Activated naive CD8-positive, alpha-beta T cell treated with anti-CD3 and anti-CD28 coated beads for 36 hours (primary cell): ENCODE measurements at places on chromosomes 2 and 18.

GRCh38 chr2:109442715-109443319 is 170.9 kb downstream of the SEPTIN10 start:
- DNase-seq: no peak

- DNase-seq: no peak
Measured at GRCh38 chr18:10318691-10318970, 135.8 kb upstream of the APCDD1 start.

DNA sequence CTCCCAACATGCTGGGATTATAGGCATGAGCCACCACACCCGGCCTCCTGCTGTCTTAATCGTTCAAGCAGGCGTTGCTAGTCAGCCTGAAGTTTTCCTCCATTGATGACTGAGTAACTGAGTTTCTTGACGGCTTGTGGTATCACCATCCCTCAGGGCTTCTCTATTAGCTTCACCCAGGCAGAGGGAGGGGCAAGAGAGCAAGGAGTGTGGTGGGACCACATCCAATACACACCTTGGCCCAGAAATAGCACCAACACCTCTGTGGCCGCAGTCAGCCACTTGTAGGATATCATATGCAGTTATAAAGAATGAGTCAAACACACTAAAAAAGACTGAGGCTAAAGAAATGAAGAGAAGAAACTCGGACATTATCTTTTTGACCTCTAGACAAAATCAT is 1009.4 kb upstream of the CELF4 start:
- no peak for DNase-seq

GRCh38 chr2:203401-203800 is 60.4 kb downstream of the SH3YL1 start:
- DNase-seq: no peak

GRCh38 chr2:68238955-68239822 is 13.1 kb downstream of the PPP3R1 start:
- DNase-seq: no peak

- no peak for DNase-seq
Measured at GRCh38 chr18:32767400-32767799, 5.4 kb downstream of the KLHL14 start.

DNA sequence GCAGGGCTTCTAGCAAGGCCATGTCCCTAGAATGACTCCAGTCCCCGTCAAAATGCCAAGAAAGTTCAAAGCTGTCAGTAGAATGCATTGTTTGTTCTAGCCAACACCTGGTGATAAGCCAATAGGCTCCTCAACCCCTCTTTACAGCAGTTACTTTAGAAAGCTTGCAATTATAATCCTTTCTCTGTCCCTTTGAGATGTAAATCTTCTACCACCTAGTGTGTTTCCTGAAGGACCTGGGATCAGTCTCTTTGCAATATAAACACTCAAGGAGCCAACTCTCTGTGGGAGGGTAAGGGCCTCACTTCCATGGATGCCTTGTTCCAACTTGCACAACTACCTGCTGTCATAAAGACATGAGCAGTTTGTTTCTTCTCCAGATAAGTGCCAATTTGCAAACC is 301.8 kb downstream of the NBAS start:
- no peak for DNase-seq

DNA sequence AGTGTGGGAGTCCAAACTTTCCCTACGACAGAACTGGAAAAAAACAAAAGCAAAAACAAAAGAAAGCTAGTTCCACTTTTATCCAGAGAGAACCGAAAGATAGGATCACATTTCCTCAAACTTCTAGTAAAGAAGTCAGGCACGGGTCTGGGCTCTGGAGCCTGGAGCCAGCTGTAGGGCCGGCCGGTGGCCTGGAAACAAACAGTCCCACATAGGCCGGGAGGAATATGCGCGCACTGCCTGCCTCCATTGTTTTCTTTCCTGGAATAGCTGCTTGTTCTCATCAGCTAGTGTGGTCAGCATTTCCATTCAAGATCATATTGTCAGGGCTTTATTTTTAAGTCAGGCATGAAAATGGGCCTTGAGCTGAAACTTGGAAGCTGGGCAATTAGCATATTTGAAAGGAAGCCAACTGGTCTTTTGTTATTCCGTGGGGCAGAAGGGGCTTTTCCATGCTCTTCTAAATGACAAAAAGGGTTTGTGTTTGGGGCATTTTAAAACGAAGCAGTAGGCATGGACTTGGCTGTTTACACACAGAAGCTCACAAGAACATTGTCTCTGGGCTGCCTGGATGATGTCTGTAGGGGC is 58.7 kb upstream of the RFX8 start:
- no peak for DNase-seq

- no peak for DNase-seq
Measured at GRCh38 chr2:80330527-80331450, 26.2 kb upstream of the LRRTM1 start.

DNA sequence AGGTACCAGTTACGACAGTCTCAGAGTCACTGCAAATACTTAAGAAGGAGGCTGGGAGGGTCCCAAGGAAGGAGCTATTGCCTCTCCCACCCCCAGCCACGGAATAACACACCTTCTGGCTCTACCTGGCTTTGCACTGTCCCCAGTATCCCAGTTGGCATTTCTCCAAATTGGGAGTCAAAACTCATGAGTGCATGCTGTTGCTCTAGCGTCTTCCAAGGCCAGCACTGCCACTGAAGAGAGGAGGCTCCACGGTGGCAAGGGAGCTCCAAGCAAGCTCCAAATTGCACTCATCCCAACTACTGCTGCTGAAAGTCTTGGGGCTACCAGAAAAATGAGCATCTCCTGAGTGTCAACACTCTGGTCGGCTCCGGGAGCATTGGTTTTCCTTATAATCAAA is 1.6 kb downstream of the SCTR start:
- no peak for DNase-seq
